Anterior cingulate cortex (tissue), 58 donors: ENCODE measurements at places on chromosomes 13 and 19.
A peak's percentile ranks its signal among the peaks of the same experiment; 100 is the strongest.

GRCh38 chr13:26834646-26835045 lies 74.1 kb upstream of the GPR12 start:
- DNase-seq: no peak

GRCh38 chr19:19866611-19867248 lies 1.0 kb downstream of the ZNF253 start:
- DNase-seq: peak; percentile 4

- no peak for DNase-seq
Observed at GRCh38 chr13:53822136-53822535, 793.5 kb downstream of the OLFM4 start.

DNA sequence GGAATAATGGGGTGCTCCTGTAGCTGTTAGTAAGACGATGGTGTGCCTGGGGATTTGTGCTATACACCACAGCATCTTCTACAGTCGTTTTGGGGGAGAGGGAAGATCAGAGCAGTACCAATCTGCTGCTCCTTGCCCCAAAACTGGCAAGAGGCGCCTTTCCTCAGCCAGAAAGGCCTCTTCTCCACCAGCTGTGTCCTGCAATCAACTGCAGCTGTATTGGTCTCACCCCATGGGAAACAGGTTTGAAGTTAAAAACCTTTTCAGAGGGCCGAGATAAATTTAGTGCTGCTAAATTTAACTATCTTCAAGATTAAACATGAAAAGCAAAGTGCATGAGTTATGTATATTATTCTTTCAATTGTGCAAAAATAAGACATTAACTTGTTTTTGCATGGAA lies 1.2 kb upstream of the RNASEH2B start:
- no peak for DNase-seq

- DNase-seq: no peak
Observed at GRCh38 chr19:55626350-55626749, 2.0 kb upstream of the ZNF784 start.
